ENCODE measurements at places on chromosomes 2 and 18. TPM values are rescaled to one million over a fixed set of nuclear protein-coding genes. Genes with fewer than 3 reads are reported as not detected.

- no peak for DNase-seq
Observed at GRCh38 chr2:196426122-196426521, 213.4 kb upstream of the CCDC150 start.

- DNase-seq, result no peak
Observed at GRCh38 chr2:147463881-147464520, 380.8 kb upstream of the ACVR2A start.

The LDAH gene
- 11.6 TPM for total RNA-seq

- DNase-seq, result no peak
Observed at GRCh38 chr2:42252464-42252863, 83.3 kb downstream of the EML4 start.

GRCh38 chr18:58525517-58525916 is 103.4 kb downstream of the ALPK2 start:
- DNase-seq, result no peak

DNA sequence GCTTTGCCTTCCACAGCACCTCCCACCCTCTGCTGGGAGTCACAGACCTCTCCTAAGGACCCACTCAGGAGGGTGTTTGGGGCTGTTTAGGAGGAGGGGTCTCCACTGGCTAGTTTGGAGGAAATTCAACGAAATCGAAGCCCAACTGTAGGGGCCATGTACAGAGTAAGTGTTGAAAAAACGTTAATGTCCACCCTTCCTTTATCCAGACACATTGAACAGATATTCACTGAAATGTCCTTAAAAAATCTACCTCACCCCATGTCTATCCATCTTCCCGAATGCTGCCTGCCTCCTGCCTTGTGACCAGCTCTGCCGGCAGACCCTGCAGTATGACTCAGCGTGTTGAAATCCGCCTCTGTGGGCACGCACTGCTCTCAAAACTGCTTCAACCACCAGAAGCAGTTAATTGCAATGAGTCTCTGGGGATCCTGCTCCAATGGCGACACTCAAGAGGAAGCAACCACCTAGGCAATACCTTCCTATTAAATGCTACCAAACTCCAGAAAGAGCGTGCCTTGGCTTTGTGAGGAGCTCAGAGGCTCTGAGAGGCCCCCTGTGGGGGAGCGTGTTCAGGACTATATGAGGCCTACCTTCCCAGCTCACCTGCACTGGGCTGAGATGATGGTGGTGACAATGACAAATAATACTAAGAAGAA is 61.4 kb upstream of the RTN4 start:
- peak; percentile 57 for DNase-seq

The CPO gene
- total RNA-seq, result 1.6 TPM

- no peak for DNase-seq
Observed at GRCh38 chr2:101223814-101224231, 28.9 kb upstream of the CNOT11 start.

DNA sequence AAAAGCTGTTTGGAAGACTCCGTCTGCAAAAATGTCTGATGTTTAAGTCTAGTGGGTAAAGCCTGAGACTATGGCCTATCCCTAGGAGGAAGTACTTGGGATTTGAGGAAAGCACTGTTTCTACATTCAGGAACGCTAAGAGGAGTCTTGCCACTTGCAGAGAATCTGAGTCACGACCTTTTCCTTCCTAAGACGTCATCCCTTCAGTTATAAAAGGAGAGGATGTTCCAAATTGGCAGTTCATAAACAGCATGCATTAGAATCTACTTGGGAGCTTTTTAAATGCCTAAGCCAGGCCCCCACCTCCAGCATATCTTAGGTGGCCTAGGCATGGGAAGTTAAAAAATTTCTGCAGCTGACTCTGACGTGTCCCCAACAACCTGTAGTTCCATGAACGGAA is 125.9 kb downstream of the TTC32 start:
- DNase-seq, result no peak

- DNase-seq, result no peak
Observed at GRCh38 chr2:100390001-100390940, 27.2 kb downstream of the CHST10 start.

The UGT1A4 gene
- total RNA-seq, result 1.6 TPM

The PRKCE gene
- 15.7 TPM for total RNA-seq

GRCh38 chr18:49754866-49755265 is 58.5 kb downstream of the ACAA2 start:
- no peak for DNase-seq

- DNase-seq, result peak; percentile 46
Observed at GRCh38 chr2:168687314-168687713, 115.1 kb upstream of the NOSTRIN start.

GRCh38 chr2:20524412-20525040 is 77.7 kb downstream of the RHOB start:
- DNase-seq, result peak; percentile 61

- DNase-seq, result no peak
Observed at GRCh38 chr2:195912079-195912478, 156.6 kb downstream of the DNAH7 start.

The TGOLN2 gene
- total RNA-seq, result 94.0 TPM

- DNase-seq, result peak; percentile 84
Observed at GRCh38 chr18:3995476-3996102, 459.5 kb downstream of the DLGAP1 start.

The GALNT14 gene
- 5.6 TPM for total RNA-seq

GRCh38 chr2:71927757-71928715 is 219.6 kb downstream of the CYP26B1 start:
- no peak for DNase-seq

DNA sequence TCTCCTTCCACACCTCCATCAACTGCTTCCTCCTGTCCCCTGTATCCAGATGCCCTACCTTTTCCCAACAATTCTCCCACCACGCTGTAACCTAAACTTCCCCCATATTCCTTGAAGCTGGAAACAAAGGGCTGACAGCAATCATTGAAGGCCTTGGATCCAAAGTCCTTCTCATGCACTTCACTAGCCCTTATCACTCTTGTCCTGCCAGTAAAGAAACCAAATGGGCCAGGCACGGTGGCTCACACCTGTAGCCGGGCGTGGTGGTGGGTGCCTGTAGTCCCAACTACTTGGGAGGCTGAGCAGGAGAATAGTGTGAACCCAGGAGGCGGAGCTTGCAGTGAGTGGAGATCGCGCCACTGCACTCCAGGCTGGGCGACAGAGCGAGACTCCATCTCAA is 11.9 kb upstream of the ADNP2 start:
- no peak for DNase-seq

DNA sequence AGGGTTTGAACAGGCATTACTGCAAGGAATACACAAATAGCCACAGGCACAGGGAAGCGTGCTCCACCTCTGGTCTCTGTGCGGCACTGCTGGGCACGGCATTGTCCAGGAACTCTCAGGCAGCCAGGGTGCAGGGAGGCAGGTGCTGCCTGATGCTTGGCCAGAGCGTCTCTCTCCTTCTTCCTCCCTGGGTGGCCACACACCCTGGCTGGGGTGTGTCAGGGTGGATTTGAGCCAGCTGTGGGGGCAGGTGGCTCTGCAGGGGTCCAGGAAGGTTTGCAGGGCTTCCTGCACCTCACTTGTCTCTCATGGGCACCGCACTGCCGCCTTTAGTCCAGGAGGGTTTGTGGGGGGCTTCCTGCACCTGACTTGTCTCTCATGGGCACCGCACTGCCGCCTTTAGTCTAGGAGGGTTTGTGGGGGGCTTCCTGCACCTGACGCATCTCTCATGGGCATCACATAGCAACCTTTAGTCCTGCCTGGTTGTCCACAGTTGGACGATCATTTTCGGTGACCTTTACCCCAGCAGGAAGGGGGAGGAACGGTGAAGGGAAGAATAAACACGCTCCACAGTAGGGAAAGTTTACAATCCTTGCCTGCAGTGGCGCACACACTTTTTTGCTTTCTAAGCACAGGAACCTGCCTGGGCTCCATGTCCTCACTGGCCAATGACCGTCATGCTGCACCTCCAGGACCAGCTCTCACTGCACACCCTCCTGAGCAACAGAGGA is 332.9 kb downstream of the EIPR1 start:
- DNase-seq, result no peak

- no peak for DNase-seq
Observed at GRCh38 chr2:52916981-52917380, 850.6 kb upstream of the CHAC2 start.

- DNase-seq, result no peak
Observed at GRCh38 chr2:55772109-55772980, 78.7 kb upstream of the PNPT1 start.

GRCh38 chr2:199973703-199974102 is 18.3 kb downstream of the MAIP1 start:
- DNase-seq, result peak; percentile 71

The FRZB gene
- 38.0 TPM for total RNA-seq

The RND3 gene
- total RNA-seq, result 63.7 TPM

GRCh38 chr2:224724331-224724730 is 8.2 kb upstream of the CCDC195 start:
- DNase-seq, result peak; percentile 51

DNA sequence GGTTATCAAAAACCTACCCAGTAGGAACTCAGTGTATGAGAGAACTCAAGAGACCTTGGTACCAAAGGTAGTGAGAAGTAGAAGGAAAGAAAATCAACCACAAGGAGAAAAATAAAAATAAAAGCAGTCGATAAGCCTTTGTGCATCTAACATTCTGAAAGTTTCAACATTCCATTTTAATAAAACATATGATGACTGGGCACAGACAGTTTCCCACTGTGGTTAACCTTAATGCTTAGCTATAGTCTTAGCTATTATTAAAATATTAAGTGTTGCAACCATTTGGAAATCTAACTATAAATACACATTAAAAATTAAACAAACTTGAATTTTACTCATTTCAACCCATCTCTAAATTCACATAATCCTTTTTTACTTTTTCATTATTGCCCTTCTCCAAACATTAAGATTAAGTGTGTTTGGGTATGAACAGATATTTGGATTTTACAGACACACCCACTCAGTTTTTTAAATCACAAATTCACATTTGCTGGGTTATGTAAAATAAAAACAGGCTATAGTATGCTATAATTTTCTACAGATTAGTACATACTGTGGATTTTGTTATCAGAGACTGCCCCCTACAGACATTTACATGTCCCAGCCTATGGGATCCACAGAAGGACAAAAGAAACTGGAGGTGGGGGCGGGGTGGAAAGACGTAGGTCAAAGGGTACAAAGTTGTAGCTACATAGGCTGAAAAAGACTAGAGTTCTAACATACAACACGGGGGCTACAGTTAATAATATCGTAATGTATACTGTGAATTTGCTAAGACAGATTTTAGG is 32.8 kb downstream of the SRBD1 start:
- peak; percentile 42 for DNase-seq

DNA sequence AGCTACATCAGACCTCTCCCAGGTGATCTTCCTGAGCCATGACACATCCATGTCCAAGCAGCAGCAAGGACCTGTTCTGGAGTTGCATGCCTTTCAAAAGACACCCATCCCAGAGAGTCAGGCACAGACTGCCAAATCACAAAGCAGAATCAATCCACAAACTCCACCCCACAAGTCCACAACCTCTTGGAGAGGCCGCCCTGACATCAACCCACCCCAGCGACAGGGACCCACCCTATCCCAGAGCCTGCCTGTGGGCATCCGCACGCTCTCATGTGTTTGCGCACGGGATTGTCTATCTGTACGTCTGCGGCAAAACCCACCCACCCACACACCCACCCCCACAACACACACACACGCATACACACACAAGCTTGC is 11.9 kb downstream of the SMAD7 start:
- peak; percentile 62 for DNase-seq

DNA sequence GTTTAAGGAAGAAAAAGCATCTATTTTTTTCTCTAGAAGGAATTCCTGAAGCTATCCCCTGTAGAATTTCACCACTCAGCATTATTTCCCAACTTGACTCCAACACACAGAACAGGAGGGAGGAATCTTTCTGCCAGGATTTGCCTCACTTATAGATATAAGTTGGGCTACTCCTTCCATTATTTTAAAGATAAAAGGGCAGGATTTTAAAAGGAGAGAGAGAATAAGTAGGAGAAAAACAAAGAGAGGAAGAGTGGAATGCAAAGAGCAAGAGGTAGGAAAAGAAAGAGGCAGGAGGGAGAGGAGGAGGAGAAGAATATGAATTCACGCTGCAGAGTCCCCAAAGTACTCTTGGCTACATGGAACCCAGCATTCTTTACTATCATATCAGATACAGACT is 182.5 kb downstream of the TCF4 start:
- DNase-seq, result no peak

DNA sequence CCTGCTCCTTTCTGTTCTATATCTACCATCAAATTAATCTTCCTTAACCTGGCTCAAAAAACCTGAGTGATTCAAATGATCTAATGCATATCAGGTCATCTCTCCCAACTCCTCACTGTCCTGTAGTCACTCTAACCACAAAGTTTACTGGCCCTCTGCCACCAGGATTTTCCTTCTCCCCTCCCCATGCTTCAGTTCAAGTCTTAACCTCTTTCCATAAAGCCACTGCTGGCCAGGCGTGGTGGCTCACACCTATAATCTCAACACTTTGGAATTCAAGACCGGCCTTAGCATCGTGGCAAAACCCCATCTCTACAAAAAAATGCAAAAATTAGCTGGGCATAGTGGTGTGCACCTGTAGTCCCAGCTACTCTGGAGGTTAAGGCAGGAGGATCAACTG is 7.5 kb upstream of the SP3 start:
- DNase-seq, result no peak

GRCh38 chr18:49368876-49369440 is 91.5 kb downstream of the DYM start:
- peak; percentile 66 for DNase-seq

DNA sequence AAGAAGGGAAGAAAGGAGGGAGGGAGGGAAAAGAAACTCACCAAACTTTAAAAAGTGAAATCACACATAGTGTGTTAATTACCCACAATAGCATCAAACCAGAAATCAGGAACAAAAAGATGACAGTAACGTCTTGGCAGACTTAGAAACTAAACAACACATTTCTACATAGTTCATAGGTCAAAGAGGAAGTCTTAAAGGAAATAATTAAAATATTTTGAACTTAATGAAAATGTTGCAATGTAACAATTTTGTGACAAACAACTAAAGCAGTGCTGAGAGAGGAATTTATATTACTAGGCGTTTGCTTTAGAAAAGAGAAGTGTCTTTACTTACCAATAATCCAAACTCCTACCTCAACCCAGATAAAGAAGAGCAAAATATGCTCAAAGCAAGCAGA is 505.0 kb upstream of the ID2 start:
- no peak for DNase-seq

The DSC1 gene
- 1.1 TPM for total RNA-seq

DNA sequence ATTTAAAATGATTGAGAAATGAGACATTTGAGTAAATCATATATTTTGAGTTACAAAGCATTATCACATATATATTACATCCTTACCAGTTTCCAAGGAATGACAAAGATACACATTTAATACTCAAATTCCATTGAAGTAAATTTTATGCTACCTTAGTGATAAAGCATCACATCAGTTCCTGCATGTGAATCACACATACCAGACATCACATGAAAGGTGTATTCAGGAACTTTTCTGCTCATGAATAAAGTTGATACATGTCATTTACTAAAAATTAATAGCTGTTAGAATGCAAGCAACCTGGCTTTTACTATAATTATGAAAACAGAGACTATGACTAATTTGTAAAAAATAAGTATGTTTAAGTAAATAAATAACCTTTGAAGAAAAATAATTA is 548.8 kb upstream of the SLC39A10 start:
- no peak for DNase-seq

DNA sequence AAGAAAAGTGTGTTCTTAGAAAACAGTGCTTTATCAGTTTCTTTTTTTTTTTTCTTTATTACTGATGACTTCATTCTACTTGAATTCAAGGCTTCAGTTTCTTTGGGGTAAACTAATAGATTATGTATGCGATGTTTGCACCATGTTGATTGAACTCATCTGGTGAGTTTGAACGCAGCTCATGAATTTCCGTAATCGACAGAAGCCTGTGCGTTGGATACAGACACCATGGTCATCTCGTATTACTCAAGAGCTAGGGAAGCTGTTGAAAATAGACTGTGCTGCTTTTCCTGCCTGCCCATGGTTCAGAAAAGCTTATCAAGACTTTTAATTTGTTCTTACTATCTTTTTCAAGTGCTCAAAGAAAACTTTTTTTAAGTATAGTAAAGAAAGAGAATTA is 185.5 kb upstream of the NRP2 start:
- DNase-seq, result peak; percentile 61

All from tongue (tissue), 3 donors.